ENCODE measurements at places on chromosomes 1 and 21.

DNA sequence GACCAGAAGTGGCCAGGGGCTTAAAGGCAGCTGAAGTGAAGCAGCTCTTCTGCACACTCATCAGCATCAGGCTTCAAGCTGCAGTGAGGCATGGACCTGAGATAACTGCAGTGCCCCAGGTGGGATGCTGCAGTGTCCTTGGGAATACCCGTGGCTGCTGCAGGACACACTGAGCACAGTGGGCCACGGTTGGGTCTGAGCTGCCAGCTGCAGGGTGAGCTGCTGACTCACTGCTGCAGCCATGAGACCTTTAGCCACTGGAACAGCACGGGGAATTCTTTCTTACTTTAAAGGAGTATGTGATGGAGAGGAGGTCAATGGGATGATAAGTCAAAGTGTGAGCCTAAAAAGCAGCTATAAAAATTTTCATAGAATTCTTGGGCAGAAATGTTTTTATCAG lies 102.1 kb downstream of the XCL2 start:
- DNase-seq = peak; percentile 80

DNA sequence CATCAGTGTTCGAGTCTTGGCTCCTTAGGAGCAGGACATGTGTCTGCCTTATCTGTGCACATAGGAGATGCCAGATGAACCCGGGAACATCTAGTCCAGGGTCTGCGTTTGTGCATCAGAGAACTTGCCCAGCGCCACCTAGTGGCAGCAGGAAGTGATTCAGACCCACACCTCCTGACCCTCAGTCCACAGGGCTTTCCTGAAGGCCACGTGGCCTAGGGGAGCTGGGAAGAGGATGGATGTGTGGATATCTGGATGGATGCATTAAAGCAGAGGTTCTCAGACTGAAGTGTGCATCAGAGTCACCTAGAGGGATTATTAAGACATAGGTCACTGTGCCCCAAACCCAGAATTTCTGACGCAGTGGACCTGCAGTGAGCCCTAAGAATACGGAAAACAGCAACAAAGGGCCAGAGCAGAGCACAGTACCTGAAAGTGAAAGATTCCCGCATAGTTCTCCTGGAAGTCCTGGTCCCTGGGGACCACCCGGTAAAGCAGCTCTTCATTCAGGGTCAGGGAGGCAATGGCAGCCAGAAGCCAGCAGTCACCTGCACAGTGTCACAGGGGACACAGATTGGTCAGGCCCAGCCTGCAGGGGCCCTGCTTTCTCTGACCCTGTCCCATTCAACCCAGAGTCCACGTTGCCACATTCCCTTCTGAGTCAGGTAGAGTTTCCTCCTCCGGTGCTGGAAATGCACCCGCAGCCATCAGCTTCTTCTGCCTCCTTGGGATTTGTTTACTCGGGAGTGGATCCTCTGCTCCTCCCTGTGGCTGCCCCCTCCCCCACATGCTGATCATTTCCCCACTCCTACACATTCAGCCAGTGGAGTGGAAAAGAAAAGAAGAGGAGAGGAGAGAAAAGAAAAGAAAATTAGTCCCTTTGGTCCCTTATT lies 37.0 kb downstream of the CAPN8 start:
- no peak for DNase-seq

DNA sequence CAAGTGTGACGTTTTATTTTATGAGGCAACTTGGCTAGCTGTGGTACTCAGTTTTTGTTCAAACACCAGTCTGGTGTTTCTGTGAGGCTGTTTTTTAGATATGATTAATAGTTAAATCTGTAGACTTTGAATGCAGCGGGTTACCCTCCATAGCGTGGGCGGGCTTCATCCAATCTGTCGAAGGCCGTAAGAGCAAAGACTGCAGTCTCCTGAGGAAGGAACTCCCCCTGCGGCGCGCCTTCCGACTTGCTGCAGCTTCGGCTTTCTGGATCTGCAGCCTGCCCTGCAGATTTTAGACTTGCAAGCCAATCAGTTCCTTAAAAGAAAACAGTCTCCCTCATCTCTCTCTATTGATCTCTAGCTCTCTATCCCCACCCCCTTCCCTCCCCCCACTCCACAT lies 4.2 kb upstream of the ZNF496 start:
- no peak for DNase-seq

GRCh38 chr1:66617362-66618184 lies 83.6 kb downstream of the SGIP1 start:
- DNase-seq = no peak

All from esophagus muscularis mucosa (tissue), 4 donors.